Tibial nerve (tissue), 4 donors: ENCODE measurements at places on chromosomes 1 and 21. TPM values are rescaled to one million over a fixed set of nuclear protein-coding genes. Genes with fewer than 3 reads are reported as not detected.

- DNase-seq: no peak
These were observed 2.7 kb downstream of the HMGN1 start for GRCh38 chr21:39346206-39346605.

Gene AMIGO1
- total RNA-seq: 10.3 TPM

Gene FGR
- 19.0 TPM for total RNA-seq

DNA sequence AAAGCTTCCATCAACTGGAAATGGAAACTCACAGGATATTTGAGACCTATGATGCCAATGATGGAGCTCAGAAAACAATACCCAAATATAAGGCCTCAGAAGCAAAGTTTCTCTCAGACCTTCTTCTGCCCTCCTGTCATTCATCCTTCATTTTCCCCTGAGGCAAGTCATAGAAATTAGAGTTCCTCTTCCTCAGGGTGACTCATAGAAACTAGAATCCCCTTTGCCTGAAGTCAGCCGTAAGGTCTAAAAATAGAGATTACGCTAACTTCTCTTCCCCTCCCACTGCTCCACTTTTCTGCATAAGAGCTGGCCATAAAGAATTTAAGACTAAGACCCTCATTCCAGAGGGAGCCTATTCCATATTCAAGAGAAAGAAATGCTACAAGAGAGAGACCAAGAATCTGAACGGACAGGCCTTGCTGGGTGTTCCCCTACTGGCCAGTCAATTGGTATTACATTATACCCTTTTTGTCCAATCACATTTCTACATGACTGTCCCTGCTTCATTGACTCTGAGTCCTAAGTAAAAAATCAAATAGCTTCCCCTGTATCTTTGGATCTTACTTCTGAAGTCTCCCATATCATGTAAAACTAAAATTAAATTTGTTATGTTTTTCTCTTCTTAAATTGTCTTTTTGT, 994.9 kb downstream of the ADGRL2 start:
- DNase-seq: no peak

Gene TMEM240
- total RNA-seq: 27.3 TPM

DNA sequence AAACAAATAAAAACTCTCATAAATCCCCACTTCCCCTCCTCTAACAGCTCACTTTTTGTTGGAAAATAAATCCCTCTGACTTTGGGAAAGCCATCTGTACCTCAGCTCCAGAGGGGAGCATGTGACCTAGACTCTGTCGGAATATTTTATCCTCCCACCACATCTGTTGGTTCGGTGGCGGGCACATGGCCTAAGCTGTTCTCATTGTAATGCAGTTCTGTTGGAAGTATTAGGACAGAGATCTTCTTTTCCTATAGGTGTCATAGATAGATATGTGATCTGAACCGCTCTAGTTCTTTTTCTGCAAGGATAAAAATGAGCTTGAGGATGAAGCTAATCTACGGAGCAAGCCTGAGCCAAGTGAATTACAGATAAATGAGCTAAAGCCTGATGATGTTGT, 50.5 kb upstream of the EPS8L3 start:
- no peak for DNase-seq

Gene UQCRHL
- total RNA-seq: 2.5 TPM

DNA sequence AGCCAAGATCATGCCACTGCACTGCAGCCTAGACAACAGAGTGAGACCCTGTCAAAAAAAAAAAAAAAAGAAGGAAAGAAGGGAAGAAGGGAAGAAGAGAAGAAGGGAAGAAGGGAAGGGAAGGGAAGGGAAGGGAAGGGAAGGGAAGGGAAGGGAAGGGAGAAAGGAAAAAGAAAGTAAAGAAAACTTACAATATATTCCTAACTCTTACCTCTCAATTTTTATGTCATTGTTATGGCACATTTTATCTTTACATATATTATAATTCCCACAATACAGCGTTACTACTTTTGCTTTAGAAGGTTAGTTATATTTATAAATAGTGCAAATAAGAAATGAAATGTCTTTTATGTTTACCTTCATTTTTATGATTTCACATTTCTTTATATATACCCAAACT, 358.7 kb downstream of the HHIPL2 start:
- DNase-seq: no peak

- no peak for DNase-seq
These were observed 2.5 kb upstream of the GRHL3 start for GRCh38 chr1:24316645-24317044.

GRCh38 chr1:48710318-48710717, 66.4 kb downstream of the BEND5 start:
- no peak for DNase-seq

DNA sequence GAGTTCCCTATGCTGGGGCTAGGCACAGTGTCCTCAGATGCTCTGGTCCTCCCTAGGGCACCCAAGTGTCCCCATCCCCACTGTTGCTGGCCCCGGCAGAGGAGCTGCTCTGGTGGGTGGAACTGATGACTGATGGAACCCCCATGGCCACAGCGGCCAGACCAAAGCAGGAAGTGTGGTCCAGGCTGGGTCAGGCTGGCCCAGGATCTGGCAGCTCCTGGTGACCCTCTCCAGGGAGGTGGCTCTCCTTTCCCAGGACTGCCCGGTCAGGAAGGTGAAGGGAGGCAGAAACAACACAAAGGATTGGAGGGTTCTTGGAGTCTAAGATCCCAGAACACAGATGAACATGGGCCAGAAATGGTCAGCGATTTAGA, 1.1 kb downstream of the NKAIN1 start:
- DNase-seq: no peak
